Left ventricle myocardium inferior (tissue), 1 donor: ENCODE measurements at places on chromosomes 1 and 21.

GRCh38 chr1:228736844-228737445, 1.7 kb downstream of the RHOU start:
- DNase-seq = no peak

- DNase-seq = peak; percentile 34
These were observed 51.8 kb upstream of the H6PD start for GRCh38 chr1:9182784-9183257.

DNA sequence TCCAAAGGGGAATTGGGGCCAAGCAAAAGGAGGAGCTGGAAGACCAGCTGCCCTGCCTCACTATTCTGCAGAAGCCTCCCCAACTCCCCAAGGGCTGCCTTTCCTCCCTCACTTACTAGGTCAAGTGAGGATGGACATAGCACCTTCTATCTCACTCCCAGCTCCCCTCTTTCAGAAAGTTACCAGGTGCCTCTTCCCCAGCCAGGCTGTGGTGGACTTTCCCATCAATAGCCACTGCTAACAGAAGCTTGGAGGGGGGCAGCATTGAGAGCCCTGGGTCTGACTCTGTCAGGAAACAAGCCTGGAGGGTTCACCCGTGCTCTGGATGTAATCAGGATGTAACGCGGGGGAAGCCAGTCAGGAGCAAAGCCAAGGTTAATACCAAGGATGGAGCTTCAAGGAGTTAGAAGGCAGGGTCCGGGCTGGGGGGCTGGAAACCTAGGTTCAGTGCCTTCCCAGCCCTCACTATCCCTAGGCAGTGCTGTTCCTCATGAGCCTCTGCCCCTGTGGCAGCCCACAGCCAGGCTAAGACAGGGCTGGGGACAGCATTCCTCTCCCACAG, 127.8 kb upstream of the NGF start:
- DNase-seq = no peak

GRCh38 chr1:151993734-151994496, at the start of gene S100A10:
TSS of gene S100A10 (minus strand) at chr1:151993859. CDS start at chr1:151986230, 7,629 bp downstream.
- DNase-seq = peak; percentile 85

DNA sequence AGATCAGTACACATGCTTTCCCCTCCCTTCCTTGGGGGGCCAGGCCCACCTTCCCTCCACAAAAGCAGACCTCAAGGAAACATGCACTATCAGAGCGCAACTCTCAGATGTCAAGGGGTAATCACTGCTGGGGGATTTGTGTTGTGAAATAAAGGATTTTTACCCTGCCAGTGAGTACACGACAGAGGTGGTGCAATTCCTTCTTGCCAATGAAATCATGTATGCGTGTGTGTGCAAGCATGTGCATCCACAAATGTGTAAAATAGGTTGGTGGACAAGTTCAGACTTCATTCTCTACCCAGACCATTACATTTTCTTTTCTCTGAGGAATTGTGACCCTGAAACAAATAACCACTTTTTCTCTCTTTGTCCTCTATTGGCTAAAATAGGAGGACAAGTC, 9.8 kb upstream of the NOS1AP start:
- DNase-seq = no peak

DNA sequence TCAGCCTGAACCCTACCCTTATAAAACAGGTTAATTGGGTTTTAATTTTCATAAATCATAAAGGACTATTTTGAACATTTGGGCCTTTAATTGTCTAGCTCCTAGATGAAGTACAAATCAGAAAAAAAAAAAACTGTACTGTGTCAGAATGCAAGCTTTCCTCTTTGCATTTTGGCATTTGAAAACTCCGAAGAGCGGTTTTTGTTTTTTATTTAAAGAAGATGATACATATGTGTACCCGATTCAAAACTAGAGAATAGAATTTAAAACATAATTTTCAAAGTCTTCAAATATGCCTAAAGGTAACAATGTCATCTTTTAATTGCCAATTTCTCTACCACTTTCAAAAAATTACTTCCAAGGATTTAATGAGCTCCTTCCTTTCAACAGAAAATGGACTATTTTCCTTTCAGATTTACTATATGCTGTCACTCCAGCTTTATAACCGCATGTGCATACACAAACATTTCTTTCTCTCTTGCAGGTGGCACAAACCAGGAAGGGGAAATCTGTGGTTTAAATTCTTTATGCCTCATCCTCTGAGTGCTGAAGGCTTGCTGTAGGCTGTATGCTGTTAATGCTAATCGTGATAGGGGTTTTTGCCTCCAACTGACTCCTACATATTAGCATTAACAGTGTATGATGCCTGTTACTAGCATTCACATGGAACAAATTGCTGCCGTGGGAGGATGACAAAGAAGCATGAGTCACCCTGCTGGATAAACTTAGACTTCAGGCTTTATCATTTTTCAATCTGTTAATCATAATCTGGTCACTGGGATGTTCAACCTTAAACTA, 33.7 kb downstream of the MRPL39 start:
- no peak for DNase-seq

- peak; percentile 36 for DNase-seq
These were observed 13.4 kb upstream of the UAP1 start for GRCh38 chr1:162548170-162548569.

- DNase-seq = no peak
These were observed 9.3 kb upstream of the KLHDC8A start for GRCh38 chr1:205365945-205366463.

- DNase-seq = no peak
These were observed 185.8 kb downstream of the MRPL39 start for GRCh38 chr21:25421321-25422028.

DNA sequence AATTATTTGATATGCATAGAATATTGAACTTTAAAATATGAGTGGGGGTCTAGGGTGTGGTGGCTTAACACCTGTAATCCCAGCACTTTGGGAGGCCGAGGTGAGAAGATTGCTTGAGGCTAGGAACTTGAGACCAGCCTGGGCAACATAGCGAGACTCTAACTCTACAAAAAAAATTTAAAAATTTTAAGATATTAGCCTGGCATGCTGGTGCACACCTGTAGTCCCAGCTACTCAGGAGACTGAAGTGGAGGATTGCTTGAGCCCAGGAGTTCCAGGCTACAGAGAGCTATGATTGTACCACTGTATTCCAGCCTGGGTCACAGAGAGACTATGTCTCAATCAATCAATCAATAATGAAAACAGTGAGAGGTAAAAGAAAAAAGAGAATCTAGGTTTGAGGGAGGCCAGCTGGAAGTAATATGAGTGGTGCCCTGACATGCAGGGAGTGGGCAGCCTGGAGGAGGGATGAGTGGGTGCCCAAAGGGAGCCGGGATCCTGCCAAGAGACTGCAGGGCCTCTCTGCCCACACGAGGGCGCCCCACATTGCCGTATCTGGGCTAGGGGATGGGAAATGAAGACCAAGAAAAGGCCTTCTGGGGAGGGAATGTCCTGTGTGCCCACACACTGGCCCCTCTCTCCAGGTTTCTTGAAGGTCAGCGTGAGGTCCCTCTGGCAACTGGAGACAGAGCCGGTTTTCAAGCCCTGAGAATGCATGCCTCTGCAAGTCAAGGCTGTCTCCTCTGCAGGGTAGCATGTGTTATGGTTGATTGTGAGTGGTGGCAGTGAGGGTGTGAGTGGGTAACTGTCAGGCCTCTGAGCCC, 93.9 kb upstream of the PPM1J start:
- DNase-seq = peak; percentile 70

DNA sequence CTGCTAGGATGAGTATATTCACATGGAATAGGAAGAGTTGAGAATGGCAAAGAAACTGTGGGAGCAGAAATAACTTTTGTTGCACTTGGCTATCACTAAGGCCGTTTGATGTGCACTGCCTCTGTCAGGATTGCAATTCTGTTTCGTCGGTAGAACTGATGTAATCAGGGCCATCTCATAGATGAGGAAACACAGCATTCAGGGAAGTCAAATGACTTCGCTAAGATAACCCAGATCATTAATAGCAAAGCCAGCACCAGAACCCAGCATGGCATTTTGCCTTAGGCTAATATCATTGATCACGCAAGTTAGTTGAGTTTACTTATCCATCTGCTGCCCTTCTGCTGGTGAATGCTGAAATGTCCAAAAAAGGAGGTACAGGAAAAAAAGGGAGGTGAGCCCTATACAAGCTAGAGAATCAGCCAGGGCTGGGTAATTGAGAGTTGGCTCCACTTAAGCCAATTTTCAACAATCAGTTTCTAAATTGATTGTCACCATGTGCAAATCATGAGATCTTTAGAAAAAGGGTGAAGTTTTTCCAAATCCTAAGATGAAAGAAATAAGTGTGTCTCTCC, 7.6 kb downstream of the RASSF5 start:
- no peak for DNase-seq

DNA sequence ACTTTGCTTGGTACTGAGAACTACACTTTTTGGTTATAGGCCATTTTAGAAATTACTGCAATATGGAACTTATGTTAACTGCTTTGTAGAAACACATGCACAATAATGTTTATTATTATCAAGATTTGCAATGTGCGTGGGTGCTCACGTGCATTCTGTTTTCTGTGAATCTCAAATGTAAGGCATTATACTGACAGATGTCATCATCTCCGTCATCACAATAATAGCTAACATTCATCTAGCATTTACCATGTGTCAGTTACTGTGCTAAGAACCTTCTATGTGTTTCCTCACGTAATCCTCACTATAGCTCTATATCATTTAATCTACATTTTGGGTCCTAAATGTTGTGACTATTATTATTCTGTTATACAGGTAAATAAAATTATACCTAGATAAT, 1214.8 kb upstream of the ADGRL4 start:
- DNase-seq = no peak

DNA sequence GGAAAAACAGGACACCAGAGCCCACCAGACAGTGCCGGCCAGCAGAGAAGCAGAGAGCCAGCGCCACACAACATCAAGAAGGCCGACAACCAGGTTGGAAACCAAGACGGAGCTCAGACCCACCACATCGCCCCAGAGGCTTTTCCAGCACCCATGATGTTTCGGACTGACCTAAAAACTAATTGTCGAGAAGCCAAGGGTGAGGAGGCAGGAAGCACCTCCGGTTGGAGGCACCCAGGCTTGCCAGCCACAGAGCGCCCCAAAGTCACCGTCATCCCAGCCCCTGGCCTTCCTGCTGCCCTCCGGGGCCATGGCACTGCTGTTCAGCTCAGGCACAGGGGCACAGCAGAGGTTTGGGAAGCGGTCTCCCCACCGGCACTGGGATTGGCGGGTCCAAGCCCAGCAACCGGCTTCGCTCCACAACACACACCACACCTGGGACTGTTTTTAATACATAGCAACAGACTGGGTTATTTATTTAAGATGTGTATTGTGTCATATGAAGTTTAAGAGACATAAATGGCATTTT, 67.2 kb downstream of the SLC37A1 start:
- DNase-seq = no peak

- DNase-seq = no peak
These were observed 152.2 kb downstream of the CLEC20A start for GRCh38 chr1:178344513-178345091.

DNA sequence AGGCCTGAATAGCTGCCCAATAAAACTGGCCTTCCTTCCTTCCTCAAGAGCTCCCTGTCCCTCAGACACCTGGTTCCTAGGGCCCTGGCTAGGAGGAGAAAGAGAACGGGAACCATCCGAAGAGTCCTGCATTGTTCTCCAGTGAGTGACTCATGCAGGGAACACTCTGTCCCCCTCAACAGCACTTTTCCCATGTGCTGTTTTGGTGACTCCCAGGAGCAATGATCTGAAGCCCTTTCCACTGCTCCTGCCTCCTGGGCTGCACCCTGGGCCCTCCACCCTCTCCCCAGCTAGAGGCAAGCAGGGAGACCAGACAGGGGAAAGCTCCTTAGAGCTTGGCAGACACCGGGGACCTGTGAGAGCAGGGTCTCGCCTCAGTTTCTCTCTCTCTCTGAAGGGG, 18.9 kb downstream of the TNNT2 start:
- DNase-seq = peak; percentile 12

DNA sequence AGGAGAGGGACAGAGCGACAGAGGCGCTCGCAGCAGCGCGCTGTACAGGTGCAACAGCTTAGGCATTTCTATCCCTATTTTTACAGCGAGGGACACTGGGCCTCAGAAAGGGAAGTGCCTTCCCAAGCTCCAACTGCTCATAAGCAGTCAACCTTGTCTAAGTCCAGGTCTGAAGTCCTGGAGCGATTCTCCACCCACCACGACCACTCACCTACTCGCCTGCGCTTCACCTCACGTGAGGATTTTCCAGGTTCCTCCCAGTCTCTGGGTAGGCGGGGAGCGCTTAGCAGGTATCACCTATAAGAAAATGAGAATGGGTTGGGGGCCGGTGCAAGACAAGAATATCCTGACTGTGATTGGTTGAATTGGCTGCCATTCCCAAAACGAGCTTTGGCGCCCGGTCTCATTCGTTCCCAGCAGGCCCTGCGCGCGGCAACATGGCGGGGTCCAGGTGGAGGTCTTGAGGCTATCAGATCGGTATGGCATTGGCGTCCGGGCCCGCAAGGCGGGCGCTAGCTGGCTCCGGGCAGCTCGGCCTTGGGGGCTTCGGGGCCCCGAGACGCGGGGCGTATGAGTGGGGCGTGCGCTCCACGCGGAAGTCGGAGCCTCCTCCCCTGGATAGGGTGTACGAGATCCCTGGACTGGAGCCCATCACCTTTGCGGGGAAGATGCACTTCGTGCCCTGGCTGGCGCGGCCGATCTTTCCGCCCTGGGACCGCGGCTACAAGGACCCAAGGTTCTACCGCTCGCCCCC, at the start of the genes CYB5RL and MRPL37:
CYB5RL (minus strand) TSS at position 266 of the 754 bp plus-strand sequence. CDS start 4,414 bp downstream, outside the sequence.
MRPL37 (plus strand) TSS at position 403 of the 754 bp plus-strand sequence; CDS start at position 480, 77 bp downstream.
- DNase-seq = peak; percentile 87

DNA sequence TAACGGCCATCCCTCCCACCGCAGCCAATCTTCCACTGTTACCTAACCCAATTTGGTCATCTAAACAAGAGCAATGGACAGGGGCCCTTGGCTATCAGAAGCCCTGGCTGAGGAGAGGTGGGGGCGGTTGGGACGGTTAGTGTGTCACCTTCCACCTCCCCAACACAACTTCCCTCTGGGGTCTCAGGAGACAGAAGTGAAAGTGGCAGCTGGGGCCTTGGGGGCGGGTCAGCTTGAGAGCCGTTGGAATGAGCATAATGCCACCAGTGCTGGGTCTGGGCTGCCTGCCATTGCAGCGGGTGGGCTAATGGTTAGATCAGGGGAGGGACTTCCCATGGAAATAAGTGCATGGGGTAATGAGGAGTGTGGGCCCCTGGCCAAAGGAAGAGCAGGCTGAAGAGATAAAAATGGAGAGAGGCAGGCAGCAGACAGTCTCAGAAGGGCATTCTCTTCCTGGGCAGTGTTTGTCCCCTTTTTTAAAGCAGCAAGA, 7.9 kb downstream of the MEF2D start:
- peak; percentile 61 for DNase-seq

DNA sequence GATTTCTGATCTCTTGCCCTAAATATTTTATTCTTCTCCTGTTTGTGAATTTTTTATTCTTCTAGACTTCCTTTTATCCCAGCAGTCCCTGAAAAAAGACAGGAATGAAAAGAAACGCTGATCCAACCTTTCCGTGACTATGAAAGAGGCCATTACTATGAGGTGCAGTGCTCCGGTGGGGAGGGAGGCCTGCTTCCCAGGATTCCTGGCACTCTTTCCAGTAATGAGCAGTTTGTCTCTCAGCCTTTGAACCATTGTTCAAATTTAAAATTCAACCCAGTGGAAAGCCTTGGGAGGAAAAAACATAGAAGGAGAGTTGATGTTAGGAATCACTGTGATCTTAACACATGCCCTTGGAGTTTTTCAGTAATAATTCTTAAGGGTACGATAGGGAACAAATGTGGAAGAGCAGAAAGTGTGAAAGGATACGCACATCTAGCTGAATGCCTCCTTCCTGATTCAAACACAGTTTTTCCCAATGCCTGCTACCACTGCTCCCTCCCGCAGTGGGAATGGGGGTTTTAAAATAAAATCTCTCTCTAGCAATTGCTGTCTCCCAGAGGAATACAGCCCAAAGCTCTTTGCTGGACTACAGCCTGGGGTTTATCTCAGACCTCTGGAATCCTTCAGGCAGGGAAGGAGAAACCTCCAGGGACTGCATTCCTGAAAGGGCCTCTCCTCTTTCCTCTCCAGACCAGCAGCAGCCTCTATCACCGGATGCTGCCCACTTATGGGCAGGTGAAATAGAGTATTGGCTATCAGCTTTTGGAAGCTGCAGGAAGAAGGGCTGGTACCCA, 6.1 kb downstream of the IER5 start:
- no peak for DNase-seq
